H9 (cell line): ENCODE measurements at places on chromosomes 5 and 9. TPM values are rescaled to one million over a fixed set of nuclear protein-coding genes. Genes with fewer than 3 reads are reported as not detected.

DNA sequence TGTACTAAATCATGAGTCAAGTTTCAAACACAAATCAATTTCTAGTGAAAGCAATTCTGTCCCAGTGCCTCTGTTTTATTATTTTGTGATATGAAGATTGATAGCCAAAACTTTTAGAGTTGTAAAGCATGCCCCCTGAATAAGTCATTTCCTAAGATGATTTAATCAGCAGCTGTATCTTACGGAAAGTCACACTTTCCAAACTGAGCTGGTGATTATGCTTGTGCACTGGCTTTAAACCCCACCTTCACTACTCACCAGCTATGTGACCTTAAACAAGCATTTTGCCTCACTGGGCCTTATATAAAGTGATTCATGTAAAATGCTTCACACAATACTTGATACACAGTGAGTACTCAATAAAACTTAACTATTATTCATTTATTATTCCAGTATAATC lies 78.1 kb downstream of the EDIL3 start:
- H3K27ac ChIP-seq: no peak overlapping the region
- DNase-seq: no peak
- peaks cover 5% of the 10 kb centered on the region for H3K36me3 ChIP-seq
- no peak overlapping the region for H3K4me3 ChIP-seq

DNA sequence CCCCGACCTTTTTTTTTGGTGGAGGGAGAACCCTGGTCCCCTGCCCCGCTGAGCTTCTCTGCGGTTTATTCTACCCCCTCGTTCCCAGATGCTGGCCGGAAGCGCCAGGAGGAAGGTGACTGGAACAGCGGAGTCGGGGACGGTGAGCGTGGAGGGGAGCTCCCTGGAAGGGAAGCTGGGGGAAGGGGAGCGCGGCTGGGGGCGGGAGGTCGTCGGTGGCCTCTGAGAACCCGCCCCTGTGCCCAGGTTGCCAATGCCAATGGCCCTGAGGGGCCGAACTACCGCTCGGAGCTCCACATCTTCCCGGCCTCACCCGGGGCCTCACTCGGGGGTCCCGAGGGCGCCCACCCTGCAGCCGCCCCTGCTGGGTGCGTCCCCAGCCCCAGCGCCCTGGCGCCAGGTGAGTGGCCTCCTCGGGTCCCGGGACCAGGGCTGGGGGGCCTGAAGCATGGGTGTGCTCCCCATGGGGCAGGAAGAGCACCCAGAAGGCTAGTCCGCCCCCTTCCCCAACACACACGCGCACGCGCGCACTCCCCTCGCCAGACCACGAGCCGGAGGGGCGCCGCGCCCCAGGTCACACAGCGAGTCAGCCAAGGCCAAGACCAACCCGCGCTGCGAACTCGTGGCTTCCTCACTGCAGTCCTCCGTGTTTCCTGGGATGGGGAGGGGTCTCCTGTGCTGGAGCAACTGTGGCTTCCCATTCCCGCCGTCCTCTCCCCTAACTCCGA lies 10.6 kb downstream of the MYOZ3 start:
- no peak overlapping the region for H3K27ac ChIP-seq
- H3K4me3 ChIP-seq: peak overlapping the region; percentile 87

The FASTKD3 gene
- 15.0 and 16.3 TPM in 2 replicates for total RNA-seq

DNA sequence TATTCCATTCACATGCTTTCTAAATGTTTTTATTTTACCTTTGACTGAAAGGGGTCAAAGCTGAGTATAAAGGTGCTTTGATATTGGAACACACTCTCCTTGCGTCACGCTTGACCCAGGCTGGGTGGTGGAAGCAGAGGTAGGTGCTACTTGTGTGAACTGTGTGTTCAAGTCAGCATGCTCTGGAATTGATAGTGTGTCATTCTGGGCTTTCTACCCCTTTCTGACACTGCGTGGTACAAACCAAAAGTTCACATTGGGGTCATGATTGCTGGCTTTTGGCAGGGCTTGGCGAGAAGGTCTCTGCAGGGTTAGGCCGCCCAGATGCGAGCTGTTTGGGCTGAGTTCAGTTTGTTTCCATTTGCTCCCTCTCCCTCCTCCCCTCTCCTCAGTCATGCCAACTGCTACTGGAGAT lies 131.8 kb downstream of the ADAMTSL1 start:
- H3K36me3 ChIP-seq: peaks cover 9% of the 10 kb centered on the region
- no peaks in the 10 kb centered on the region for H3K27me3 ChIP-seq
- peaks cover 8% of the 10 kb centered on the region; the same call in 1 of the 2 replicates for H3K4me1 ChIP-seq

DNA sequence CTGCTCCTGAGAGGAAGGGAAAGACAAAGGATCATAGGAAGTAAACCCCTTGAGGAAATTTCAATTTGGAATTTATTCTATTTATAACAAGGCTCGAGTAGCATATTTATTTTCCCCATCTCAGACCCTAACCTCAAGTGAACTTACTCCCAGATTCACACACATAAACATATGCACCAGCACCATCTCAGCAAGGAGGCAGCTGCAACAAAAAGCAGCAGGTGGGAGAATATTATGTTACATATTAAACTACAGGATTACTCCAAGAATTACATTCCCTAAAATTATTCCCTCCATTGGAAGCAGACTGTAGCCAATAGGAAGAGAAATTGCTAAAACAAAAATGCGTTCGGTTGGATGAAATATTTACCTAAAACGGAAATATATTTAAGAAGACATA lies 108.4 kb upstream of the PRSS3 start:
- H3K27me3 ChIP-seq: no peaks in the 10 kb centered on the region
- H3K36me3 ChIP-seq: no peaks in the 10 kb centered on the region
- no peak overlapping the region for H3K27ac ChIP-seq
- H3K4me3 ChIP-seq: no peak overlapping the region; the same call in 2 of the 3 replicates
- no peaks in the 10 kb centered on the region for H3K4me1 ChIP-seq

The IL5 gene
- total RNA-seq: not detected in 2 replicates

GRCh38 chr5:111131356-111131755 lies 39.2 kb downstream of the WDR36 start:
- H3K36me3 ChIP-seq: peaks cover 17% of the 10 kb centered on the region
- H3K27me3 ChIP-seq: no peaks in the 10 kb centered on the region
- H3K4me3 ChIP-seq: no peak overlapping the region
- DNase-seq: no peak

GRCh38 chr5:113190347-113190746 lies 213.7 kb downstream of the DCP2 start:
- H3K27me3 ChIP-seq: no peaks in the 10 kb centered on the region
- peaks cover 18% of the 10 kb centered on the region for H3K36me3 ChIP-seq
- peaks cover 2% of the 10 kb centered on the region; the same call in 1 of the 2 replicates for H3K4me1 ChIP-seq
- no peak overlapping the region for H3K4me3 ChIP-seq
- no peak overlapping the region for H3K27ac ChIP-seq

DNA sequence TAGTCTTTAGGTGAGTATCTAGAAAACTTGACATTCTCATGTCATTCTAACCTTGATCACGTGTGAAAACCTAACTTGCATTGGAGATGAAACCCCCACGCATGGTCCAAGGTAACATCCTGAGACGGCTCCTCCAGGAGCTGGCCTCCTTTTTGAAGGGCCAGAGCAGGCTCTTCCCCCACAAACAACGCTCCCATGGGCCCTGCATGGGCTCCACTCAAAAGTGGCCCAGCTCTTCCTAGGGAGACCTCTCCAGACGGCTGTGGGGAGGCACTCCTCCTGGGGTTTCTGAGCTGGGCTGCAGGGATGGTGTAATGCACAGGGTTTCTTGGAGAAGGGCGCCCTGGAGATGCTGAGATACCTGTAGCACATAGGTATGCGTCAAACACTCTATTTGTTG lies 296.2 kb upstream of the IRX1 start:
- no peak for DNase-seq
- no peaks in the 10 kb centered on the region for H3K4me1 ChIP-seq
- H3K36me3 ChIP-seq: no peaks in the 10 kb centered on the region
- no peak overlapping the region for H3K27ac ChIP-seq

The QRFP gene
- not detected in 2 replicates for total RNA-seq

The FOXD4L4 gene
- 0.26 TPM in 1 of 2 replicates, not detected in the other for total RNA-seq

DNA sequence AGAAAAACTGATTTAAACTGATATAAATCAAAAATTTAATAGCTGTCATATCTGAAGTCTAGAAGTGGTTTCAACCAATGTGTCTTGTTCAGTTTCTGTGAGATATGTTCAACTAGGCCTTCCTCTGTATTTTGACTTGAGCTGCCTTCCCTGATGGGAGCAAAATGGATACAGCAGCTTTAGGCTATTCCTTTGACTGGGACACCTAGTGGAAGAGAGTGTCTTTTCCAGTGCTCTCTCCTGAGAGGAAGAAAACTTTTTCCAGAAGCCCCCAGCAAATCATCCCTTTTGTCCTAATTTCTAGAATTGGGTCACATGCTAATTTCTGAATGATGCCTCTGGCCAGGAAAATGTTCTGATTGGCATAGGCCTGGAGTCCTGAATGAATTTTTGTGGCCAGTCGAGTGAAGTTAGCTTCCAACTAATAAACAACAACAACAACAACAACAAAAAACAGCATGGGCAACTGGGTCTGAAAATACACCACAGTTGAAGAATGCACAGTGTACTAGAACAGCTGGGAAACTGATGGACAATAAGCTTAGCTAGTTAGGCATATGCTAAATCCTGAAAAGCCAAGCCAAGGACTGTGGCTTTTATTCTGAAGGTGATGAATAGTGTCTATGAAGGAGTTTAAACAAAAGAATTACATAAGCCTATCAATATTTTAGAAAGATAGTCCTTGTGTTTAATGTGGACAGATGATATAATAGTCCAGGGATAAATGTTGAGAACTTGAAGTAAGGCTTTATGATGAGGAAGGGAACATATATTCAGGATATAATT lies 125.7 kb downstream of the FBN2 start:
- no peak for DNase-seq
- H3K27me3 ChIP-seq: no peaks in the 10 kb centered on the region
- H3K4me3 ChIP-seq: no peak overlapping the region
- no peaks in the 10 kb centered on the region; the same call in 1 of the 2 replicates for H3K36me3 ChIP-seq
- H3K27ac ChIP-seq: no peak overlapping the region

DNA sequence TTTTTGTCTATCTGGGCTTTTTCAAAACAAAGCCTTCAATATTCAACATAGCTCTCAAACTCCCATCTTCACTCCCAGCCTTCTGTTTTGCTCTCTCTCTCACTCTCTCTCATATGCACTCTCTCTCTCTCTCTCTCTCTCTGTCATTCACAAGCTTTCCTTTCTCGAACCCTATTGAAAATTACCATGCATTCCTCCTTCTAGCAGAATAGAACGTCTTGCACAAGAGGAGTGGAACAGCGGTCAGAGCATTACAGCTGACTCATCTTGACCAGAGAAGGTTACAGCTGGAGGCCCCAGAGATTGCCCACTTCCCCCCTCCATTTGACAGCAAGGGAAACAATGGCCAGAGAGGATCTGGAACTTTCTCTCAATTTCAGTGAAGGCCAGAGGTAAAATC lies 51.0 kb upstream of the LIFR start:
- H3K36me3 ChIP-seq: no peaks in the 10 kb centered on the region
- H3K4me1 ChIP-seq: no peaks in the 10 kb centered on the region; the same call in 1 of the 2 replicates
- no peak overlapping the region for H3K27ac ChIP-seq
- H3K4me3 ChIP-seq: no peak overlapping the region
- no peak for DNase-seq
- H3K27me3 ChIP-seq: no peaks in the 10 kb centered on the region

The PCDHGB1 gene
- 5.0 and 5.2 TPM in 2 replicates for total RNA-seq

The WWC1 gene
- total RNA-seq: 28.2 and 30.7 TPM in 2 replicates

DNA sequence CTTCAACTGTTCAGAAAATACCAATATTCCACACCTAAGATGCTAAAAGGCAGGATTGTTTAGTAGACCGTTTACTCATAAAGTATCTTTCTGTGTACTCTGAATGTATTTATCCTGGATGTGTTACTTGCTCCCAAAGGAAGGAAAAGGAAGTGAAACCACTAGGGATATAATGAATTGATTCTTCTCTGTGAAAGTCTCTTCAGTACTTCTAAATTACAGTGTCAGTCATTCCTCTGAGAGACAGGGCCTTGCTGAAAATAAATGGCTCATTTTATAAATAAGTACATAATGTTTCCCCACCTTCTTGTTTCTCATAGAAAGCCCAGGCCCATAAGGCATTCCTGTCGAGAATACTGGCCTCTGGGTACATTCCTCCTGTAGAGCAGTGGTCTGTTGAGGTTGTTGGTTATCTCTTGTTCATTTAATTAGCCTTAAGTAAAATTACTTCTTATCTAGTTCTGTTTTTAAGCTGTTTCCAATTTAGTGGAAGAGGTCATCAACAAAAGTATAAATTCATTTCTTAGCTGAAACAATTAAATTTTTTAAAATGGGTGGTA lies 1.6 kb downstream of the HAPLN1 start:
- H3K4me1 ChIP-seq: peaks cover 13% of the 10 kb centered on the region
- no peak for DNase-seq
- H3K36me3 ChIP-seq: no peaks in the 10 kb centered on the region
- no peaks in the 10 kb centered on the region for H3K27me3 ChIP-seq

GRCh38 chr9:134477342-134477925 lies 151.2 kb downstream of the RXRA start:
- H3K4me1 ChIP-seq: no peaks in the 10 kb centered on the region
- no peaks in the 10 kb centered on the region for H3K36me3 ChIP-seq
- no peak overlapping the region for H3K27ac ChIP-seq
- no peak overlapping the region for H3K4me3 ChIP-seq

The OBP2B gene
- total RNA-seq: not detected in 2 replicates

- H3K36me3 ChIP-seq: no peaks in the 10 kb centered on the region
- peak; percentile 58 for DNase-seq
- no peak overlapping the region for H3K27ac ChIP-seq
- no peaks in the 10 kb centered on the region for H3K27me3 ChIP-seq
- H3K4me3 ChIP-seq: no peak overlapping the region
- H3K4me1 ChIP-seq: no peaks in the 10 kb centered on the region
Observed at GRCh38 chr9:1018121-1018520, 32.0 kb upstream of the DMRT2 start.

DNA sequence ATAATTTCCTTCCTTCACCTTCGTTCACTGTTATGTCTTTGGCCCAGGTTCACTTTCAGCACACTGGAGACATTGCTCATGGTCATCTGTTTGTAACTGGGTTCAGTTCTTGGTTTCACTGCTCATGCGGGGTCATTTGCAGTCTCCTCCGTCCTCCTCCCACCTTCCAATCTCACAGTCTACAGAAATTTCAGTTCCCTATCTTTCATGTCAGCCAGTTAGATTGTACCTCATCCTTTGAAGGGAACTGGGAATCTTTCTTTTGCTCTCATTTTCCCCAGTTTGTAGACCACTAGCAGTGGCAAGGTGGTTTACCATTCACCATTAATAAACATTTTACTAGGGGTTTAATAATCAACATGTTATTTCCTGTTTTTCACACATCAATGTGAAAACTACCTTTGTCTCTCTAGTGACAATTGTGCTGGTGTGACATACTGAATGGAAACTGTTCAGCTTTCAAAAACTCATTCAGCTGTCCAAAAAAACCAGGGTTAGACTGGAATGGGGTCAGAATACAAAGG lies 100.9 kb upstream of the IL6ST start:
- H3K36me3 ChIP-seq: no peaks in the 10 kb centered on the region
- H3K27me3 ChIP-seq: no peaks in the 10 kb centered on the region
- H3K27ac ChIP-seq: no peak overlapping the region
- DNase-seq: no peak
- no peaks in the 10 kb centered on the region for H3K4me1 ChIP-seq

DNA sequence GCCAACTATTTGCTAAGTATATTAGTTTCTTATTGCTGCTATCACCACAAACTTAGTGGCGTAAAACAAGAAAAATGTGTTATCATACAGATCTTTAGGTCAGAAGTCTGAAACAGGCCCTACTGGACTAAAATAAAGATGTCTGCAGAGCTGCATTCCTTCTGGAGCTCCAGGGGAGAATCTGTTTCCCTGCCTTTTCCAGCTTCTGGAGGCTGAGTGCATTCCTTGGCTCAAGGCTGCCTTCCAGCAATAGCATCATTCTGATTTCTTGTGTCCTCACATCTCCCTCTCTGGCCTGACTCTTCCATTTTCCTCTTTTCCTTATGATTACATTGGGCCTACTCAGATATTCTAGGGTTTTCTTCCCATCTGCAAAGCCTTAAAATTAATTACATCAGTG lies 15.9 kb downstream of the MAN2A1 start:
- no peak overlapping the region for H3K27ac ChIP-seq
- H3K4me3 ChIP-seq: no peak overlapping the region
- H3K4me1 ChIP-seq: peaks cover 11% of the 10 kb centered on the region; the same call in 1 of the 2 replicates
- peaks cover 5% of the 10 kb centered on the region; the same call in 2 of the 3 replicates for H3K36me3 ChIP-seq
- no peaks in the 10 kb centered on the region for H3K27me3 ChIP-seq

The MLLT3 gene
- 3.7 and 3.9 TPM in 2 replicates for total RNA-seq

The GDA gene
- 3.6 and 3.8 TPM in 2 replicates for total RNA-seq
